ENCODE measurements at places on chromosomes 7 and 10.

GRCh38 chr10:80413271-80413996 is 5.1 kb downstream of the PRXL2A start:
- no peak for DNase-seq

GRCh38 chr7:107816011-107816566 is 13.1 kb upstream of the SLC26A3 start:
- no peak for DNase-seq

DNA sequence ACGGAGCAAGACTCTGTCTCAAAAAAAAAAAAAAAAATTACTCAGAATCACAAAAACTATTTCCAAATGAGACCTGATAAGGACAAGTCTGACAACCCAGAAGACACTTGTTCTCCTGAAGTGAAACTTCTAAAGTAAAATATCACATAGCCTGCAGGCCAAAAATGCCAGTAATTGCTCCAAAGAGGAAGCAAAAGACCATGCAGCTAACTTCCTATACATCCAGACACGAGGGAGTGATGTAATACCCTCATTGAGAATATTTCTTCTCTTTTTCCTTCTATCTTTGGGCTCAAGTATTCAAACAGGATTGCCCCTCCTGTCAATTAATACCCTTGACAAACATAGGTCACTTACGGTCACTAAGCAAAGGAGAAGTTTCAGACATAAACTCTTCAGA is 31.2 kb downstream of the ARMH3 start:
- DNase-seq: no peak

GRCh38 chr10:1084011-1084950 is 28.1 kb downstream of the WDR37 start:
- DNase-seq: no peak

GRCh38 chr7:41107330-41107937 is 595.5 kb downstream of the INHBA start:
- DNase-seq: no peak

GRCh38 chr10:74083304-74083703 is 67.3 kb downstream of the AP3M1 start:
- DNase-seq: no peak
